ENCODE measurements at places on chromosomes 7 and 10. TPM values are rescaled to one million over a fixed set of nuclear protein-coding genes. Genes with fewer than 3 reads are reported as not detected.

DNA sequence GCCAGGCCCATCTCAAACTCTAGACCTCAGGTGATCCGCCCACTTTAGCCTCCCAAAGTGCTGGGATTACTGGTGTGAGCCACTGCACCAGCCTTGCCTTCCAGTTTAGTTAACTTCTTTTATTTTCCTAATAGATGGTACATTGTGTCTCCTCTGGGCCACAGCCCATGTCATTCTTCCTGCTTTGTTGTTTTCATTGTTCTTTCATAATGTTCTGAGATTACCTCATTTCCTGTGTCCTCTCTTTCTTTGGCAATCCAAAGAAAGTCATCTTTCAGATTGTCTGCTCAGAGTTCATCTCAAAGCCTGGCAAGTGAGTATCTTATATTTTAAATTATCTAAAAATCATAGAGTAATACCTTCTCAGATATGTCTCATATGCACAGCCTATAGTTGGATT, at the start of gene OLAH:
Gene OLAH, plus strand, starts transcription at position 270 of the 400 bp plus-strand sequence. CDS start 3,346 bp downstream, outside the sequence.
- H3K4me3 ChIP-seq: no peak within 1 kb of the TSS
- H3K4me1 ChIP-seq: peaks cover 18% of the 10 kb centered on the region
- DNase-seq: no peak
- H3K27ac ChIP-seq: peak within 1 kb of the TSS; percentile 66
- no peaks in the 10 kb centered on the region for H3K36me3 ChIP-seq

DNA sequence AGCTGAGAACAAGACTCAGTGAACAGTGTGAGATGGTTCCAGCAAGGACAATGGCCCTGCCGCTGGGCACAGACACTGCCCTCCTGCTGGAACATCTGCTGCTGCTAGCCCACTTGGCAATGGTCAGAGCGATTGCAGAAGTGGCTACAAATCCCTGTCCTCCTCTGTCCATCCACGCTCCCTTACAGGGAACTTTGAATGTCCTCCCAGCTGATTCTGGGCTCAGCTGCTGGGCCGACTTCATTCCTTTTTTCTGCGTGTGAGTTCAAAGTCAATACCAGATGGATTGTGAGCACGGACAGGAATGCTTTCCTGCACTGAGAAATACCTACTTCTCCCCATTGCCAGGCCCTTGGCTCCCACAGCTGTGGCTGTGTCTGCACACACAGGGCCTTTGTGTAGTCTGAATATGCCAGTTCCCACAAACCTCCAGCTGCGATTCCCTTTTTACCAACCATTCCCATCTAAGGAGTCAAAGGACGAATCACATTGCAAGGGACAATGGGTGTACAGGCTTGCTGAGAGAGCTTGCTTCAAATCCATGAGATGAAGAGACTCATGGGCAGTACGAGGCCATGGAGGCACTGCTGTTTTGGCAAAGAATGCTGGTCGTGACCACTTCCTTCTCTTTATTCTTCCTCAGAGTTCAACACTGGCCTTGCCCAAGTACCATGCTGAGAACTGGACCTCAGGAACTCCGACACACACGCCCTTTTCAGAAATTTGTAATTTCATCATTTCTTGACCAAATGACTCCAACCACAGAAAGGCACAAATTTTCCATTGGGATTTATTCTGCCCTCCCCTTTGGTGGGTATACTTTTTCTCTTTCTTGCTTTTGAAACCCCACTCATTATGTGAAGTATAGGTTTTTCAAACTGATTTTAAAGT, 44.2 kb downstream of the BPGM start:
- H3K36me3 ChIP-seq: no peaks in the 10 kb centered on the region
- DNase-seq: no peak
- no peak overlapping the region for H3K27ac ChIP-seq
- peaks cover 2% of the 10 kb centered on the region for H3K27me3 ChIP-seq
- peaks cover 17% of the 10 kb centered on the region for H3K4me1 ChIP-seq

TMEM213 gene
- total RNA-seq: not detected

- DNase-seq: no peak
- no peaks in the 10 kb centered on the region for H3K36me3 ChIP-seq
- peaks cover 2% of the 10 kb centered on the region for H3K27me3 ChIP-seq
- H3K27ac ChIP-seq: peak overlapping the region; percentile 56
These were observed 53.5 kb upstream of the AGBL3 start for GRCh38 chr7:134932707-134933370.

DNA sequence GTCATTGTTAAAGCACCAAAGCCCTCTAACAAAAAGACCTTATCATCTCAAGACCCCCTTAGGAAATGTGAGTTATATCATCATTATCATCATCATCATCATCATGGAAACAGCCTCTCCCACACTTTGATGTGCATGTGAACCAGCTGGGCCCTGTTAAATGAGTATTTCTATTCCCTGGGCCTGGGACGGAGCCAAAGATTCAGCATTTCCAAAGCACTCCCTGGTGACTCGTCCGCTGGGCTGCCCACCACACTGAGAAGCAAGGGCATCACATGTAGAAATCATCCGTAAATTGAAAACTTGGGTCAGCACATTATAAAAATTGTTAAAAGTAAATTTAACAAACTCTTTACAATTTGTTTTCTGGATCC, 88.6 kb downstream of the PTPRN2 start:
- no peak overlapping the region for H3K27ac ChIP-seq
- H3K4me3 ChIP-seq: no peak overlapping the region
- no peaks in the 10 kb centered on the region for H3K36me3 ChIP-seq
- no peak for DNase-seq
- H3K4me1 ChIP-seq: no peaks in the 10 kb centered on the region

DNA sequence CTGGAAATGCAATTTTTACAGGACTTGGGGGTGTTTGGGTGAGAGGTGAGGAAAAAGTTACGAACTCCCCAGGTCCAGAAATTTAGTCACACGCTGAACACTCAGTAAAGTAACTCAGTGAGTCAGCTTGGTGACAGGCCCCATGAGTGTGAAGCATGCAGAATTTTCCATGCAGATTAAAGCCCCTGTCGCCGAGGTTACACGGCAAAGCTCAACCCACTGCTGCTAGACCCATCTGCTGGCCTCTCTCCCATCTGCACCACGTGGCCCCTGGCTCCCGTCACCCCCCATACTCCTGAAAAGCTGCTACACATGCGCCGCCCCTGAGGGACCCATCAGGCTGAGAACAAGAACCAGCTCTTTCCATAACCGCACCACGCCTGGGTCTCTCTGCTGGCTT, 7.0 kb upstream of the MMP21 start:
- DNase-seq: no peak
- H3K27me3 ChIP-seq: no peaks in the 10 kb centered on the region
- H3K27ac ChIP-seq: no peak overlapping the region

GRCh38 chr7:132950725-132951124, 131.2 kb downstream of the CHCHD3 start:
- no peaks in the 10 kb centered on the region for H3K27me3 ChIP-seq
- H3K27ac ChIP-seq: no peak overlapping the region
- DNase-seq: no peak
- peaks cover 18% of the 10 kb centered on the region for H3K36me3 ChIP-seq

NEBL gene
- total RNA-seq: 0.04 TPM

DNA sequence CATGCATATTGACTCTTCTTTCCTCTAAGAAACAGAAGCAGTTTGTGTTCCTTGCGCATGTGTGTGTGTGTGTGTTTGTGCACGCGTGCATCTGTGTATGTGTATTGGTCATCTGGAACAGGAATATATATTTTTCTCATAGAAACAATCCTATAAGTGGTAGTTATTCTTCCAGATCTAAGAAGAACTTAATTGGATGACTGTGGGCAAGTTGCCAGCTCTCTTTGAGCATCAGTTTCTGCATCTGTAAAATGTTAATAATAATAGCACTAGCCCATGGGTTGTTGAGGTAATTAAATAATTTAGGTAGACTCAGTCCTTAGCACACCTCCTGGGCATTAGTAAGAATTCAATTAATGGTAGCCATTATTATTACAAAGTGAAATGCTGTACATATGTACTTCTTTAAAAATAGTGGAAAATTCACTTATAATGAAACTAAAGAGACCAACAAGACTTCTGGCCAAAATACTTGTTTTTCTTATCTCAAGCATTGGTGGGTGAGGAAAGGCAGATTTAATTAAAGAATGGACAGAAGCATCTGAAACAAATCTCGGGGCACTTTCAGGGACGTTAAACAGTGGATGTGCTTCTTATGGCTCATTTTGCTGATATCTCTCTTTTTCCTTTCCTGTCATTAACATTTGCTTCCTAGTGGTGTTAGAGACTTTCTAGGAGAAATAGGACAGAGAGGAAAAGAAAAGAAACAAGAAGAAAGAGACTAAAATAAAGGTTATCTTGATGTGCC, 124.9 kb upstream of the HABP2 start:
- H3K4me1 ChIP-seq: no peaks in the 10 kb centered on the region
- no peak overlapping the region for H3K27ac ChIP-seq
- DNase-seq: no peak
- no peak overlapping the region for H3K4me3 ChIP-seq

- H3K27me3 ChIP-seq: no peaks in the 10 kb centered on the region
- H3K4me3 ChIP-seq: no peak overlapping the region
- DNase-seq: no peak
These were observed 108.9 kb upstream of the GATA3 start for GRCh38 chr10:7945469-7946187.

- DNase-seq: no peak
- no peaks in the 10 kb centered on the region for H3K36me3 ChIP-seq
- peaks cover 8% of the 10 kb centered on the region for H3K4me1 ChIP-seq
- no peak overlapping the region for H3K27ac ChIP-seq
- peaks cover 22% of the 10 kb centered on the region for H3K27me3 ChIP-seq
These were observed 328.4 kb upstream of the C7orf33 start for GRCh38 chr7:148261996-148262688.

- H3K4me1 ChIP-seq: peaks cover 3% of the 10 kb centered on the region
- peaks cover 3% of the 10 kb centered on the region for H3K27me3 ChIP-seq
These were observed 27.1 kb downstream of the CDHR3 start for GRCh38 chr7:105990141-105990540.

AKR1C8 gene
- total RNA-seq: not detected

ARL5B gene
- total RNA-seq: 12.0 TPM

DNA sequence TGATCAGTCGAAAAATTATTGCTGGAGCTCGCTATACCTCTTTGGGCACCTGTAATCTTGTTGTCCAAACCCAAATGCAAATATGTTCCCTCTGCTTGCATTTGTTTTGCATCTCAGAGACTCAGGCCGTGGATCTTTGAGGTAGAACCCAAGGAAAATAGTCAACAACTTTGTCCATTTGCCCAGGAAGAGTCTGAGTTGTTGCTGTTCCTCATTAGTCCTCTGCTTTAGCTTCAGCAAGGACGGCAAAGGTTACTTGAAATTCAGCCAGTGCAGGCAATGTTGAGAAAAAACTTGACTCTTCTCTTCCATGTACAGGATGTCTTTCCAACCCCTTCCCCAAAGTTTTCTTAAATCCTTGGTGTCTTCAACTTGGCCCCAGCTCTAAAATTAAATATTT, 45.8 kb downstream of the PDK4 start:
- DNase-seq: no peak
- no peak overlapping the region for H3K4me3 ChIP-seq
- no peaks in the 10 kb centered on the region for H3K4me1 ChIP-seq
- no peak overlapping the region for H3K27ac ChIP-seq
- no peaks in the 10 kb centered on the region for H3K36me3 ChIP-seq

- H3K4me1 ChIP-seq: peaks cover 6% of the 10 kb centered on the region
- H3K4me3 ChIP-seq: no peak overlapping the region
- no peaks in the 10 kb centered on the region for H3K36me3 ChIP-seq
These were observed 113.3 kb downstream of the FANK1 start for GRCh38 chr10:126009650-126010049.

DNA sequence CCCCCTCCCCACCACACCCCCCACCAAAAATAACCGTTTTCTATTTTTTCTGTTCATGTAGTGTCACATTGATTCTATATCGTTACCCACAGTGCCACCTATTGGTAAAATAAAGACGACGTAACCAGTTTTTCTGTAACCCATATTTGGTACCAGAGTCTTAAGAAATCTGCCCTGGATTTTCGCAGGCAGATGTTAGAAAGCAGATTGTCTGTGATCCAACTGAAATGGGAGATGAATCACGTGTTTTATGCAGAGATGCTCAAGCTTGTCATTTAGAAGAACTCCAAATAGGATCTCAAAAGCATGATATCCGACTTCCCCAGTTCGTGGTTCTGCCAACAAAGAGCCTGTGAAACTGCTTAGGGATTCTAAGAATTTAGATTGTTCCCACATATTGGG, 261.1 kb upstream of the CSTF2T start:
- H3K4me3 ChIP-seq: no peak overlapping the region
- no peaks in the 10 kb centered on the region for H3K36me3 ChIP-seq
- DNase-seq: no peak
- no peaks in the 10 kb centered on the region for H3K4me1 ChIP-seq

FFAR4 gene
- not detected for total RNA-seq

PPP1R9A gene
- not detected for total RNA-seq

CAV1 gene
- total RNA-seq: 0.25 TPM

DNA sequence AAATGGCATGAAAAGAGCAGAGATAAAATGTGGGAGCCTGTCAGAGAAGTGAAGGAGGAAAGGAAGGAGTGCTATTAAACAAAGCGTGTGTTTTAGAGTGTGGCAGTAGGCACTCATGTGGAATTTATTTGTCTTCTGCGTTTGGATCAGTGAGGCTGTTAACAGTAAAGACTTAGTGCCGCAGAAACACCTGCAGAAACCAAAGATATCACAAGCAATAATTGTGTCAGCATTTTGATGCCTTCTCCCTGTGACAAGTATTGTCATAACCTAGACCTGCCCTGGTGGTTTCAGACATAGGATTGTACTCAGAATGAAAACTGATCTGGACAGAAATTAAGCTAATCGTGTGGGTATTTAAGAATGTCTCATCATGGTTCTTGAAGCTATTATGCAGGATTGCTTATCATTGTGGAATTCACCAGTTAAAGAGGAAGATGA, 191.0 kb downstream of the CAMK1D start:
- peaks cover 4% of the 10 kb centered on the region for H3K36me3 ChIP-seq
- H3K4me1 ChIP-seq: peaks cover 25% of the 10 kb centered on the region
- no peak for DNase-seq
- H3K27ac ChIP-seq: peak overlapping the region; percentile 32
- H3K4me3 ChIP-seq: no peak overlapping the region

CAV2 gene
- total RNA-seq: not detected

NPY4R gene
- not detected for total RNA-seq

GRCh38 chr7:38283809-38284208, 10.4 kb upstream of the TARP start:
- no peaks in the 10 kb centered on the region for H3K4me1 ChIP-seq
- no peaks in the 10 kb centered on the region for H3K27me3 ChIP-seq
- H3K36me3 ChIP-seq: no peaks in the 10 kb centered on the region
- H3K27ac ChIP-seq: no peak overlapping the region

- H3K36me3 ChIP-seq: peaks cover 25% of the 10 kb centered on the region
- no peak for DNase-seq
- no peaks in the 10 kb centered on the region for H3K4me1 ChIP-seq
- no peaks in the 10 kb centered on the region for H3K27me3 ChIP-seq
- no peak overlapping the region for H3K27ac ChIP-seq
These were observed 20.7 kb downstream of the CREB3L2 start for GRCh38 chr7:137981175-137981574.

- H3K4me1 ChIP-seq: no peaks in the 10 kb centered on the region
- peaks cover 15% of the 10 kb centered on the region for H3K27me3 ChIP-seq
- peak; percentile 18 for DNase-seq
- H3K36me3 ChIP-seq: no peaks in the 10 kb centered on the region
- no peak overlapping the region for H3K4me3 ChIP-seq
- H3K27ac ChIP-seq: no peak overlapping the region
These were observed 57.5 kb upstream of the CHCHD3 start for GRCh38 chr7:133139350-133139749.
